ENCODE measurements at places on chromosomes 2 and 18. TPM values are rescaled to one million over a fixed set of nuclear protein-coding genes. Genes with fewer than 3 reads are reported as not detected.

RNF144A gene
- total RNA-seq = 28.8 TPM

PLCD4 gene
- 3.1 TPM for total RNA-seq

PPIG gene
- 44.9 TPM for total RNA-seq

EEF1B2 gene
- total RNA-seq = 576 TPM

GRCh38 chr18:12574494-12575185 is 83.3 kb downstream of the SPIRE1 start:
- no peaks in the 10 kb centered on the region for H3K4me1 ChIP-seq
- no peaks in the 10 kb centered on the region for H3K27me3 ChIP-seq
- no peaks in the 10 kb centered on the region for H3K36me3 ChIP-seq
- no peak for DNase-seq

GRCh38 chr2:204112084-204112770 is 175.7 kb downstream of the ICOS start:
- no peak for DNase-seq
- H3K4me1 ChIP-seq = peaks cover 85% of the 10 kb centered on the region
- no peak overlapping the region for H3K4me3 ChIP-seq
- H3K27ac ChIP-seq = no peak overlapping the region
- no peaks in the 10 kb centered on the region for H3K36me3 ChIP-seq

- DNase-seq = no peak
- H3K27me3 ChIP-seq = peaks cover 2% of the 10 kb centered on the region
- no peaks in the 10 kb centered on the region for H3K36me3 ChIP-seq
- H3K4me3 ChIP-seq = no peak overlapping the region
- no peaks in the 10 kb centered on the region for H3K4me1 ChIP-seq
Observed at GRCh38 chr2:240170354-240170735, 29.9 kb upstream of the OTOS start.

- no peak for DNase-seq
- H3K4me1 ChIP-seq = no peaks in the 10 kb centered on the region
Observed at GRCh38 chr2:141142025-141142424, 988.8 kb downstream of the LRP1B start.

GRCh38 chr18:74895686-74896085 is 298.0 kb downstream of the ZNF407 start:
- no peak overlapping the region for H3K4me3 ChIP-seq
- no peaks in the 10 kb centered on the region for H3K27me3 ChIP-seq
- no peaks in the 10 kb centered on the region for H3K36me3 ChIP-seq
- H3K27ac ChIP-seq = no peak overlapping the region

DNA sequence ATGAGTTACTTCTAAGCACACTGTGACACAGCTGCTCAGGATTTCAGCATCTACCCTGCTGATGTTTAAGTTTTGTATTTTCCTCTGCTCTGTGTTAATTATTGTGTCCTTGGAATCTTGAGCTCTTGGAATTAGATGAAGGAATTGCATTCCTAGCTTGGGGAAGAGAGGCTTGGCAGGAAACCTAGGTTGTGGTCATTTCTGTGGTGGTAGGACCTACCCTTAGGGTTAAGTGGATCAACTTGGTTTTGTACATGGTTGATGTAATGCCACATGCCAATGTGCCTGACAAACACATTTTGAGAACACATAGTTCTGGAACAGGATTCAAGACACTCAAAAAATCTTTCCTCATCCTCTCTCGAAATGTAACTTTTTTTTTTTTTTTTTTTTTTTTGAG is 264.5 kb upstream of the MEX3C start:
- no peak overlapping the region for H3K27ac ChIP-seq
- no peak overlapping the region for H3K4me3 ChIP-seq
- no peaks in the 10 kb centered on the region for H3K4me1 ChIP-seq
- H3K27me3 ChIP-seq = no peaks in the 10 kb centered on the region
- DNase-seq = no peak
- H3K36me3 ChIP-seq = no peaks in the 10 kb centered on the region

DNA sequence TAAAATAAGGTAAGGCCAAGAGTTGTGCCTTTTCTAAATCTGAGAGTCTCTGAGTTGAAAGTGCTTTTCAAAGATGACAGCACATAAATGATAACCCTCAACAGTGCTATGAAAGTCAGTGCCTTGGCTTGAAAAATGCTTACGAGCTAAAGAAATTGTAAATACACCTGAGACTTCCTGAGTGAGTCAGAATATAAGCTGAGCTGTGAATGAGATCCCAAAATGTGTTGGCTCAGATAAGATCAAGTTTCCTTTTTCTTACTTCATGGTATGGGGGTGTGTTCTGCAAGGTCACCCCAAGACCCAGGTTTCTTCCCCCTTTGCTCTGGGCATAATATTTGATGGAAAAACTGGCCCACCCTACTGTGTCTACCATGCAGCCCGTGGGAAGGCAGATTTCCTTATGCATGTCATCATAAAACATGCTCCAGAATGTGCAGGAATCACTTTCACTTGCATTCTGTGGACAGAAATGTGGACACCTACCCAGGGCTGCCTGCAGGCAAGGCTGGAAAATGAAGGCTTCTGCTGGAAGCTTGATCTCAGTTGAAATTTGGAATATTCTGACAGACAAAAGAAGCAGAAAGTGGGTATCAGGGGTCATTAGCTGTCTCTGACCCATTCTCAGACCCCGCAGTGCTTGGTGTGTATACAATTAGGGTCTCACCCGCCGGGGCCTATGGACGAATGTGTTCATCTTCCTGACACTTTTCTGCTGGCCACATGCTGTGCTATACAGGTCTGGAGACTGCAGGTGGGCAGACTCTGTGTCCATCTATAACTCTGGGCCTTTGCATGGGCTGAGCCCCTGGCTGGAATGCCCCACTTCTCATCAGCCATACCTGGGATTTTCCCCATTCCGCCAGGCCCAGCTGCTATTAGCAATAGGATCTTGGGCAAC is 212.6 kb downstream of the SH3RF3 start:
- no peaks in the 10 kb centered on the region for H3K36me3 ChIP-seq
- H3K27me3 ChIP-seq = no peaks in the 10 kb centered on the region
- H3K27ac ChIP-seq = no peak overlapping the region
- no peak overlapping the region for H3K4me3 ChIP-seq
- peaks cover 22% of the 10 kb centered on the region for H3K4me1 ChIP-seq

DNA sequence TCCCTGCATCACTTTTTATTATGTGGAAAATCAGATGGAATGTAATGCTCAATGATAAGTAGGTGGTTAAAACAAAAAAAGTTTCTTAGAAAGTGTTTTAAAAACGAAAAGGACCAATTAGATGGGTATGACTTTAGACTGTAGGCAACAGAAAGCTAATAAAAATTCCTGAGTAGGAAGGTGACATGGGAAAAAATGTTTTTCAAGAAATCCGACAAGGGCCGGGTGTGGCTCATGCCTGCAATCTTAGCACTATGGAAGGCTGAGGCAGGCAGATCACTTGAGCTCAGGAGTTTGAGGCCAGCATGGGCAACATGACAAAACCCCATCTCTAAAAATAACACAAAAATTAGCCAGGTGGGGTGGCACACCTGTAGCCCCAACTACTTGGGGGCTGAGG is 126.1 kb downstream of the THADA start:
- no peak for DNase-seq
- no peak overlapping the region for H3K27ac ChIP-seq
- peaks cover 26% of the 10 kb centered on the region for H3K4me1 ChIP-seq

DNA sequence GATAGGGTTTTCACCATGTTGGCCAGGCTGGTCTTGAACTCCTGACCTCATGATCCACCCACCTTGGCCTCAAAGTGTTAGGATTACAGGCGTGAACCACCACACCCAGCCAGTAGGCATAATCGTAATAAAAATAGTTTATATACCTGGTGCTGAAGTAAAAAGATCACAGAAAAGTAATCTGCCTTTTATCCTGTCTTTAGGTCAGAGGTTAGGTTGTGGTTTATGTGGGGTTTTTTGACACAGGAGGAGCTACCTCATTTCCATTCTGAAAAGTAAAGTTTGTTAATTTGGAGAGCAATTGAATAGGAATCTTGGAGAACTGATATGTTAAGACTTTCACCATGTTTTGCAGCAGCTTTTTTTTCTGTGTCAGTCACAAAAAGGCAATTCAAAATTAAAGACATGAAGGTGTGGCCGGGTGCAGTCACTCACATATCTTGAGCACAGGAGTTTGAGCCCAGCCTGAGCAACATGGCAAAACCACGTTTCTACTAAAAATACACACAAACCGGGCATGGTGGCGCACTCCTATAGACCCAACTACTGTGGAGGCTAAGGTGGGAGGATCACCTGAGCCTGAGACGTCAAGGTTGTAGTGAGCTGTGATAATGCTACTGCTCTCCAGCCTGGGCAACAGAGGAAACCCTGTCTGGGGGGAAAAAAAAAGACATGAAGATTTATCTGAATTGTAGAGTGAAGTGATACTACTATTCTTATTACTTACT is 31.5 kb downstream of the CCNT2 start:
- H3K27me3 ChIP-seq = no peaks in the 10 kb centered on the region
- peaks cover 18% of the 10 kb centered on the region for H3K36me3 ChIP-seq
- no peak overlapping the region for H3K27ac ChIP-seq
- H3K4me3 ChIP-seq = no peak overlapping the region
- no peak for DNase-seq
- H3K4me1 ChIP-seq = no peaks in the 10 kb centered on the region

GRCh38 chr18:73942081-73942625 is 205.5 kb downstream of the FBXO15 start:
- no peaks in the 10 kb centered on the region for H3K4me1 ChIP-seq
- no peaks in the 10 kb centered on the region for H3K27me3 ChIP-seq
- H3K4me3 ChIP-seq = no peak overlapping the region
- H3K36me3 ChIP-seq = no peaks in the 10 kb centered on the region
